ENCODE measurements at places on chromosomes 4 and X. TPM values are rescaled to one million over a fixed set of nuclear protein-coding genes. Genes with fewer than 3 reads are reported as not detected.

The SRPX gene
- total RNA-seq, result 72.3 TPM

The BTC gene
- 1.1 TPM for total RNA-seq

The SERPINA7 gene
- total RNA-seq, result not detected

The HSD17B13 gene
- total RNA-seq, result 4.5 TPM

The TMEM128 gene
- 34.1 TPM for total RNA-seq

The SPACA5 gene
- not detected for total RNA-seq

The TIGD4 gene
- 0.16 TPM for total RNA-seq

The BST1 gene
- not detected for total RNA-seq

The SOWAHB gene
- 0.04 TPM for total RNA-seq

The RHOXF1 gene
- not detected for total RNA-seq

The BEND2 gene
- not detected for total RNA-seq

The SYTL4 gene
- 2.0 TPM for total RNA-seq

The NAT8L gene
- total RNA-seq, result 0.45 TPM

The PIN4 gene
- total RNA-seq, result 15.1 TPM

The ZNF518B gene
- 25.9 TPM for total RNA-seq

DNA sequence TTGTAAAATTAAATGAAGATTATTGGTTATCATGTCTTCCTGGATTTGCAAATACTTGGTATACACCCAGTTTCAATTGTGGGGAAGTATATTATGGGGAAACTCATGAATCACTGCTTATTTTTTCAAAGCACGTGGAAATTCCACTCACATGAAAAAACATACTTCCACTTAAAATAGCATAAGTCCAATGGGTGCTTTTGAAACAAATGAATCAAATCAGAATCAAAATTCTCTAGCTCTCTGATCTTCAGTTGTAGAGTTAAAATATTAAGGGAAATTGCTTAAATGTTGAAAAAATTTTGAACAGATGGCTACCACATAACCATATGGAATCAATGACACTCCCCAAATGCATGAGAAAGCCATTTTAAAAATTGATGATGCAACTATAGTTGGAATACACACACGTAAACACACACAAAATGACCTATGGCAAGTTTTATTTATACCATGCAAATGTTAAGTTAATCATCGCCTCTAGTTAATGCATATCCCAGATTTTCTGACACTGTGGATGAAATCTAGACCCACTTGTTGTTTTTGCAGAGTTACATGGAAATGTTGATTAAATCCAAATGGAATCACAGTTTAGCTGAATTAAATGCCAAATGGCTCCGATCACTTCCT lies 93.2 kb downstream of the ARSF start:
- no peak for DNase-seq

GRCh38 chr4:124579896-124580295 lies 132.6 kb downstream of the ANKRD50 start:
- no peak for DNase-seq

- DNase-seq, result no peak
Observed at GRCh38 chrX:19748896-19749680, 138.3 kb downstream of the SH3KBP1 start.

GRCh38 chr4:36269533-36270173 lies 11.8 kb upstream of the DTHD1 start:
- DNase-seq, result no peak

DNA sequence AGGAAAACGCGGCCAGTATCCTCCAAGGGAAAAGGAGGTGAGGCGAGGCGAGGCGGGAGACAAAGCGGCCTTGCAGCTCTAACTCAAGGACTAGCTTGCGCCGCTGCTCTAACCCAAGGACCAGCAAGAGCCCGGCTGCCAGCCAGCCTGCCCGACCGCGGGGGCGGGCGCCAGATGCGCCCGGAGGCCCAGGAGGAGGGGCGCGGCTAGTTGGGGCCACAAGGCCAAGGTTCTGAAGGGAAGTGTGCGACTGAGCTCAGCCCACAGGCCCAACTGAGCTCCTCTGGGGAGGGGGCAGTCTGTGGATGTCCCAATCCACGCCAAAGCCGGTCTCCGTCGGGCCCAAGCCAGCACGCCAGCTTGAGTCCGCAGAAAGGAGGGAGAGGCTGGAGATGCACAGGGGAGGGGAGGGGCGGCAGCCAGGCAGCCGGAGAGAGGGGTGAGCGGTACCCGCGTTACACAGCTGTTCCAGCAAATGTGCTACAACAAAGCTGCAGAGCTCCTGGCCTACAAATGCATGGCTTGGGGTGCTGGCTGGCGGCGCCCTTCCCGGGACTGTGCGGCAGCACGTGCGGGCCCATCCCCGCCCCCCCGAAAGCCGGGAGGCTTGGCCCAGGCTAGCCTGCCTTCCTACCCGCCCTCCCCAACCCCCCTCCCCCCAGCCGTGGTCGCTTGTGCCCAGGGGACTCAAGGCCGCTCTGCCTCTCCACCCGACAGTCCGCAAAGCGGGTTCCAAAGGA lies 637 bp downstream of the AMER1 start:
- peak; percentile 15 for DNase-seq

- DNase-seq, result no peak
Observed at GRCh38 chr4:26953366-26953765, 92.7 kb downstream of the STIM2 start.

- DNase-seq, result no peak
Observed at GRCh38 chr4:148162991-148163390, 279.2 kb downstream of the NR3C2 start.

- DNase-seq, result no peak
Observed at GRCh38 chr4:137754652-137755471, 222.6 kb upstream of the PCDH18 start.

DNA sequence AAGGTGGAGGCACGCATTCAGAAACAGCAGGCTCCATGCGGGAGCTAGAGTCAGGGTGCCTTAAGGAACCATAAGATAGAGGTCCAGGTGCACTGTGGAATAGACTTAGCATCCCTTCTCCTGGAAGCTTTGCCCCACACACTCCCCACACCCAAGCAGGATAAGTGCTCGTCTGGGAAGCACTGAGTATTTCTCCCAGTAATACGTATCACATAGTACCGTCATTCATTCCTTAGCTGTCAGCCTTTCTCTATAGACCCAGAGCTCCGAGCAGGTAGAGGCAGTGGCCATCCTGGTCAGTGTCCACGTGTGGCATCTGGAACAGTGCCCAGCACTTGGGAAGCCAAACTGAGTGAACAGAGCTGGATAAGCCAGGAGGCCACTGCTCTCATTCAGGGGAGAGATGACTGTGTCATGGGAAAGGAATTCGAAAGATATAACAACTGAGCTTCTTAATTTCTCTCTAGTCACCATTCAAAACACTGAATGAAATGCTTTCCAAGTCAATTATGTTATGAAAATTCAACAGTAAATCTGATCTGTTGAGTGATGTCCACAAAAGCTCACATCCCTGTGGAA lies 9.9 kb downstream of the APBB2 start:
- DNase-seq, result peak; percentile 56

DNA sequence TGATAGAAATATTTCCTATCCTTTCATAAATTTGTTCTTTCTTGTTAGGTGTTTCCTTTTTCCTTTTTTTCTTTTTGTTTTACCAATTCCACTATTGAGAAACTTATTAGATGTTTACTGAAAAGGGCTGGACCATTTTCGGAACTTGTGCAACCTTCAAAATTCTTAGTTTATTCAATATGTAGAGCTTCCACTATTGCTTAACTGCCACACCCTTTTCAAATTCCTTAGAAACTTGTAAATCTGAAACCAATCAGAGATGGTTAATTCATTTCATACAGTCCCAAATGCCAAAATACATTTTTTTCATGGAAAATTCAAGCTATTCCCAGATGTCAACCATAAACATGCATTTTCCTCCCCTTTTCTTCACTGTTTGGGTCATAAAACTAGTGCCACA lies 66.1 kb upstream of the SLC39A8 start:
- no peak for DNase-seq

GRCh38 chr4:184503869-184504300 lies 29.5 kb upstream of the IRF2 start:
- no peak for DNase-seq

GRCh38 chr4:140642674-140643437 lies 74.1 kb upstream of the UCP1 start:
- DNase-seq, result no peak

- DNase-seq, result peak; percentile 24
Observed at GRCh38 chr4:185567381-185568376, 32.4 kb upstream of the PDLIM3 start.

DNA sequence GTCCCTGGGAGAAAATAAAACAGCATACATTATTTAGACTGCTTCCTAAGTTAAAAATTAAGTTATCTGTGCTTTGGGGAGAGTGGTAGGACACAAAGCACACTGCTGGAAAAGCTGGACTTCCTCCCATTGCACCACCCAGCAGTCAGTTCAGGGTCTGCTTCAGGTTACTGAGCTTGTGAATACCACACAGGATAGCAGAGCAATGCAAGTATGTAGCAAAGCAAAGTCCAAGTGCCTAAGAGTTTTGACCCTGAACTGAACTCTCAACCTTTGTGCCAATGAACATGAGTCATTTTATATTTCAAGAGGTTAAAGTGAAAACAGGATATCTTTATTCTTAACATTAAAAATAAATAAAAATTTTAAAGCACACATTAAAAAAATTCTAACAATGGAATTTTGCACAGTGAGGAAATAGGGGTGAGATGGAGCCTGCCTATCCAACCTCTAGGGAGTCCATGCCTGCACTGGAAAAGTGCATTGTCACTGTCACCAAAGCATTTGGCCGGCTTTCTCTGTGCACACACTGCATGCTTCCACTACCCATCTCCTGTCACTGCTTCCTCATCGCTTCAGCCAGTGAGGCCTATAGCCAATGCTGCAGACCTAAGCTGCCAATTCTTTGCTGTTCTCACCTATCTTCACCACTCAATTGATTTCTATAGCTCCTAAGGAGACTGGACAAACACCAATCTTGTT lies 50.9 kb downstream of the ABCG2 start:
- peak; percentile 43 for DNase-seq

GRCh38 chrX:120790118-120790517 lies 85.5 kb downstream of the CT47B1 start:
- peak; percentile 66 for DNase-seq

- no peak for DNase-seq
Observed at GRCh38 chr4:74944354-74944793, 11.5 kb downstream of the PARM1 start.

DNA sequence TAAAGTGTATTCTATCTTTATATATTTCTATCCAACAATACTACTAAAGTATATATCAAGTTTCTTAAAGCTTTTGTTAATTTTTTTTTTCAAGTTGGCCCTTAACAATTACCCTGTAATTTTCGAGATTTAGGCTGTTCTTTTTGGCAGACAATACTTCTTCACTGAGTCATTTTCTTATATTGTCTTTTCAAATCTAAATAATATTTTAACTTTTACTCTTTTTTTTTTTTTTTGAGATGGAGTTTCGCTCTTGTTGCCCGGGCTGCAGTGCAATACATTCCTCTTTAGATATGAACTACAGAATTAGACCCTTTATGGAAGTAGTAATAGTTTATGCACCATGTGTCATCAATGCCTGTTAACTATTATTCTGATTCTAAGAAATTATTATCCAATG lies 120.7 kb downstream of the GLRA3 start:
- DNase-seq, result no peak

GRCh38 chrX:27884654-27885053 lies 76.9 kb downstream of the MAGEB10 start:
- DNase-seq, result no peak

DNA sequence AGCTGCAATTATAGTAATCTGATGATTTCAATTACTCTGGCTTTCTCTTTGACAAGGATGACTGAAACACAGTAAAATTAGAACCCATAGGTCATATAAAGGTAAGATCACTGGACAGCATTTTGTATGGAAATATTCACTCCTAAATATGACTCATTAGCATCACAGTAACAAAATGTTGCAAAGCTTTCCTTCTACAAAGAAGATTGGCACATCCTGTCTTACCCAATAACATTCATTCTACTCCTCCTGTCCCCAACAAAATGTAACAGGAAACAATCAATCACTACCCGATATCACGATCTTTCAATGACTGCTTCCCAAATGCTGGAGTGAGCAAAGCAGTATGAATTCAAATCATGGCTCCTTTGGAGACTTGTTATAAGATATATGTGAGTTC lies 95.3 kb downstream of the FANCB start:
- no peak for DNase-seq

- peak; percentile 43 for DNase-seq
Observed at GRCh38 chr4:169566021-169566818, 46.2 kb downstream of the NEK1 start.

- no peak for DNase-seq
Observed at GRCh38 chrX:74593593-74593992, 20.8 kb downstream of the RLIM start.

- DNase-seq, result no peak
Observed at GRCh38 chr4:67712000-67712625, 11.2 kb upstream of the UBA6 start.

DNA sequence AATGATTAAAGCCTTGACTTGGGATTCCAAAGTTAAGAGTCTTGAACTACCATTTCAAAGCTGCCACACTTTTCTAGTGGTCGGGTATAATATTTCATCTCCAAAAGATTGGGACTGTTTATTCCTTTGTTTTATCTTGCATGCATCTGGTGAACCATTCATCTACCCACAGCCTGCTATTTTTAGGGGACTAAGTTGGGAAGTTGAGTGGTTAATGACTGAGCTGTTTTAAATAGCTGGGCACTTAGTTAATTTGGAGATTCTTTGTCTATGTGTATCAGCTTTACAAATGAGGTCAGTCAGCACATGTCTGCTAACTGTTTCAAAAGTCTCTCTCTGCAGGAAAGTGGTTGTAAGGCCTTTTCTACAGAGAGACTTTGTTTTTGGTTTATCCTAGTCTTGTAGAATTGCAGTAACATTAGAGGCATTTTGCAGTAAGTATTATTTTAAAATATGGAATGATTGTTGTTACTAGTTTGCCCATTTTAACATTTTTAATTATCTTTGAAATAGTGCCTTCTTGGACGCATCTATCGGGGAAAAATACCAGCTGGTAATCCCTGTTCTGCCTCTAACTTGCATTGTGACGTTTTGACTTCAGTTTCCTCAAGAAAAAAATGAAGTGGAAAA lies 8.2 kb downstream of the BMP2K start:
- peak; percentile 9 for DNase-seq

- no peak for DNase-seq
Observed at GRCh38 chrX:33126469-33126868, 84.9 kb downstream of the DMD start.

Measured in H4 (cell line).